ENCODE measurements at places on chromosomes 2 and 18. TPM values are rescaled to one million over a fixed set of nuclear protein-coding genes. Genes with fewer than 3 reads are reported as not detected.

SERPINB12 gene
- not detected for polyA plus RNA-seq

- no peak overlapping the region for H3K4me3 ChIP-seq
- H3K27me3 ChIP-seq, result no peaks in the 10 kb centered on the region
- peaks cover 20% of the 10 kb centered on the region for H3K36me3 ChIP-seq
- no peaks in the 10 kb centered on the region for H3K4me1 ChIP-seq
- no peak for DNase-seq
Observed at GRCh38 chr18:68694316-68694715, 20.6 kb downstream of the TMX3 start.

DNA sequence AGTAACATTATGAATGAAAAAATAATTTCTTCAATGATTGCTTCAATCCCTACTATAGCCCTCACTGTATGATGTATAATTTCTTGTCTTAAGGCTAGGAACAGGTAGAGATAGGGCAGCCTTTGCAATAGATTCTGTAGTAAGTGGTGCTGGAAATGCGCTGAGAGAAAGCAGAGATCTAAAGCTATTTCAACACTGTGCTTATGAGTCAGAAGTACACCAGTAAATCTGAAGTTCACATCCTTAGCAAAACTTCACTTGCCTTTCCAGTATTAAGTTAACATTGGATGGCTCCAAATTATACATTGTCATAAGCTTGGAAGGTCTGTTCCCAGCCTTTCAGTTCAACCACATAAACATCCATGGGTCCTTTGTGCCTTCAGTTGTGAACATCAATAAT, 178.2 kb upstream of the EPHA4 start:
- H3K27ac ChIP-seq, result no peak overlapping the region
- no peaks in the 10 kb centered on the region for H3K27me3 ChIP-seq
- no peaks in the 10 kb centered on the region for H3K36me3 ChIP-seq

GRCh38 chr18:34873986-34874580, 164.0 kb downstream of the DTNA start:
- no peak for DNase-seq
- peaks cover 5% of the 10 kb centered on the region for H3K27me3 ChIP-seq
- no peak overlapping the region for H3K27ac ChIP-seq
- no peaks in the 10 kb centered on the region for H3K36me3 ChIP-seq

Measured in immature natural killer cell (primary cell).